ENCODE measurements at places on chromosomes 2 and 18.
A peak's percentile ranks its signal among the peaks of the same experiment; 100 is the strongest.

GRCh38 chr2:240060977-240061591, 7.8 kb upstream of the OR6B3 start:
- DNase-seq: peak; percentile 34

GRCh38 chr2:145601361-145601925, 1081.5 kb upstream of the ZEB2 start:
- no peak for DNase-seq

DNA sequence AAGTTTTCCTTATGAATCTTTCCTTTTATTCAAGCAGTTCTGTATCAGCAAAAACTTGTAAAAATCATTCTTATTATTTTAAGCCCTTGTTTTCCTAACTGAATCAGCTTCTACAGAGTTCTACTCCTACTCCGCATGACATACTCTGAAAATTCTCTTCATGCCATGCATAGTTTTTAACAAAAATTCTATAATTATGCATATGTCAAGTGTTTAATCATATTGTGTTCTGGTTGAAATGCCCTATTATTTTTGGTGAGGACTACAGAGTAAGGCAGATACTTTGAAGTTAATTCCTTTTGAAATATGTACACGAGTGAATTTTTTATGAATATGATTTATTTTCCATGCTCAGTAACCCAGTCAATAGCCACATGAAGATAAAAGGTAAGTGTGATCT, 28.8 kb downstream of the ANKRD30B start:
- DNase-seq: no peak

DNA sequence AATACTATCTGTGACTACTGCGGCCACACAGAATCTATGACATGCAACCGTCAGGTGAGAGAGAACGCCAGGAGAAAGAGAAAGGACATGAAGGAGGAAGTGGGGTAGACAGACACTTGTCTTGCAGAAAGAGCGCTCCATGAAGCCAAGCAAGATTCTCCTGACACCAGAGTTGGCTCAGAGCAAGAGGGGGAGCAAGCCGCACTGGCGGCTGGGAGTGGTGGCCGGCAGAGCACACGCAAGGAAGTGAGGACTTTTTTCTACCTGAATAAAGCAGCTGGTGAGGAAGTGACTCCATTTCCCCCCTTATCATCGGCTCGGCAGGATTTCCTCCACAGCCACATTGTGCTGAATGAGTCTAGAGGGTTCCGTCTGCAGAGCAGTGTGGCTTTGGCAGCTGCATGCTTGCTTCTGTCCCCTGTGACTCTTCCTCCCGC, 181.6 kb downstream of the BCL2 start:
- no peak for DNase-seq

GRCh38 chr2:228509021-228509420, 327.5 kb upstream of the SPHKAP start:
- DNase-seq: peak; percentile 25

DNA sequence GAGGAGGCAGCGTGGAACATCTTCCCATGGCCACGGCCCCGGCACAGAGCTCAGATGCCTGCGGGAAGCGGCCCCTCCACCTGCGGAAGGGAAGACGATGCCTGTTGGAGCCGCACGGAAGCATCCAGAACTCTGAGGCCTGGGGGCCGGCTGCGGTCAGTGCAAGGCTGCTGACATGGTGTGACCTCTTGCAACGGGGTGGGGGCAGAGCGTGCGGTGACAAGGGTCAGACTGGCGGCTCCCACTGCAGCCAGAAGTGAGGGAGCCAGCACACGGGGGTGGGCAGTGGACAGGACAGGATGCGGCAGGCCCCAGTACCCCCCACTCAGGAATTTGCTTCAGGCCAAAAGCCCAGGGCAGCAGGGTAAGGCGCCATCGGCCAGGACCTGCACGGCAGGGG, 48.8 kb downstream of the SLC66A2 start:
- no peak for DNase-seq

- no peak for DNase-seq
Measured at GRCh38 chr2:220065581-220065980, 438.2 kb downstream of the SLC4A3 start.

DNA sequence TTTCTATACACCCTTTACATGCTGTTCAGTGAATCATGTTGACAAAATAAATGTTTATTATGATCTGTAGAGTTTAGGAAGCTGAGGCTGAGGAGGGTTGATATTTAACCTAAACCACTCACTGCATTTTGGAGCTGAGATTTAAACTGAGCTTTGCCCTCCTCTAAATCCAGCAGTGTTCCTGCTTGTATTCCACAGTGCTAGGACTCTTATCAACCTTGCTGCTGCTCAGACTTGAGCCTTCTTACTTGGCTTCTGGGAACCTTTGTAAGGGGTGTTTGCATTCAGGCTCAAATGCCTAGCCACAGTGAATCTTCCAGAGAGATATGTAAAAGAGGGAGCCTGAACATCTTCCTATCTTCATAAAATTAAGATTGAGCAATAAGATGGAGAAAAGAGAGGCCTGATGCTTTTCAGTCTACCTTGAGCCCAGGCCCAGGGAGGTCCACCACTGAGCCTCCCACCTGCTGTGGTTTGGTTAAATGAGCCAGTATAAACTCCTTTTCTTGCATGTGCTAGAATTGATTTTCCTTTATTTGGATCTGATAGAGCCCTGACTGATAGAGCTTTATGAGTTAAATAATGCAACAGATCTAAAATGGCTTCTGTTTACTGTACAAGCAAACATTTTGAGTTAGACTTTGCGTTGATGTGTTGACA, 149.7 kb downstream of the GULP1 start:
- no peak for DNase-seq

DNA sequence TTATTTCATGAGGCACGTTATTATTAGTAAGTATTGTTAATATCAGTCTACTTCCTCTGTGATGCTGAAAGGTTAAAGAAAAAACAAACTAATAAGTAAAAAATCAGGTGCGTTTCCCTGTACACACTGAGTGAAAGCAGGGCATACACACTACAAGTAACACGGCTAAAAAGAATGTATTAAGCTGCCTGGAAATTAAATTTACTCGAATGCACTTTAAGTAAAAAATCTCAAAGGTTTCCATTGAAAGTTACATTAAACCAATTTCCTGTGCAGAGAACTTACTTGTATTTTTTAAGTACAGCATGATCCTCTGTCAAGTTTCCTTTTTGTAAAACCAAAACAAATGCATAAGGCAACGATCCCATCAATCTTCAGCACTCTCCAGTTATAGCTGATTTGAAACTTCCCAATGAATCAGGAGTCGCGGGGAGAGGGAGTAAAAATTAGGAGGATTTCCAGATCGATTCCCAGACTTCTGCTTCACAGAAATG, 633 bp downstream of the BCL2 start:
- DNase-seq: peak; percentile 51

GRCh38 chr2:136384531-136385303, 266.8 kb upstream of the CXCR4 start:
- peak; percentile 57 for DNase-seq

GRCh38 chr2:116692988-116693387, 1121.5 kb upstream of the DDX18 start:
- no peak for DNase-seq

- DNase-seq: no peak
Measured at GRCh38 chr2:160720098-160720497, 226.5 kb upstream of the RBMS1 start.

DNA sequence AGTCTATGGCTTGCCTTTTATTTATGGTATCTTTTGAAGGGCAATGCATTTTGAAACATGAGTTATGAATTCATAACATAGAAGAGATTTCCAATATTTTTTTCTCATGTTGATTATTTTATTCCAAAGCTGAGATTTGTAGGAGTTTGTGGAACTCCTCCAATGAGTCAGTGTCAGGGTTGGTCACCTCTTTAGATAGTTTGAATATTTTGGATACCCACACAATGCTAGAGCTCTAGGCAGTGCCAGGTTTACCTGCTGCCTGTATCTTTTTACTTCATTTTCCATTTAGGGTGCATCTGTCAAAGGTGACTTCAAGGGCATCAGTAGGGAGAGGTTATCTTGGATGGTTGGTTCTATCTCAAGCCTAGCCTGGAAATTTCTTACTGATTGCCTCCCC, 152.7 kb downstream of the CERS6 start:
- no peak for DNase-seq
